Hematopoietic multipotent progenitor cell treated with erythropoietin and hydrocortisone succinate and interleukin-3 and kit ligand, for 8 days (in vitro differentiated cells): ENCODE measurements at places on chromosomes 6 and 20.

DNA sequence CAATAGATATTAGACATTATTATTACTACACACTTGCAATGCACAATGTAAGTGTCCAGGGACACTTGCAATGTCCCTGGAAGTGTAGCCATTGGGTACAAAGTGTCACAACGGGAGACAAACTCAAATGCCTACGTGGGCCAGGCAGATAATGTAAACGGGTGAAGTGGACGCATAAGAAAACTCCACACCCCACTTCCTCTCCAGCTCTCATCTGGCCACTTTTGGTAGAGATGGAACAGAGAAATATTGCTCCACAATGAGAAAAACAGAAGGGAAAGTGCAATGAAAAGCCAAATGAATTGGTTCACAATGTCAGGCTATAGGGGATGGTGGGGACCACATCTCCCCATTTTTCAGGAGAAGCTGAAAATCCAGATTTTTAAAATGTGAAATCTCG, 9.4 kb downstream of the SULF2 start:
- no peak for DNase-seq

- DNase-seq, result peak; percentile 67
These were observed 54.2 kb downstream of the MAP3K5 start for GRCh38 chr6:136737871-136738691.

GRCh38 chr6:39772559-39773273, 19.5 kb upstream of the DAAM2 start:
- DNase-seq, result no peak

GRCh38 chr6:29800254-29800653, 27.4 kb upstream of the HLA-G start:
- no peak for DNase-seq
